ENCODE measurements at places on chromosomes 4 and X. TPM values are rescaled to one million over a fixed set of nuclear protein-coding genes. Genes with fewer than 3 reads are reported as not detected.

RGN gene
- 4.9 TPM for total RNA-seq

GRSF1 gene
- 42.8 TPM for total RNA-seq

BTK gene
- 0.49 TPM for total RNA-seq

SLC2A9 gene
- total RNA-seq, result 1.7 TPM

CCNA2 gene
- 3.9 TPM for total RNA-seq

VCX3B gene
- not detected for total RNA-seq

HERC6 gene
- 3.9 TPM for total RNA-seq

PASD1 gene
- total RNA-seq, result not detected

PPARGC1A gene
- 3.9 TPM for total RNA-seq

EFHC2 gene
- 2.2 TPM for total RNA-seq

TCEAL2 gene
- total RNA-seq, result 26.6 TPM

Measured in temporal lobe (tissue), 4 donors.